ENCODE measurements at places on chromosomes 7 and 10.
A peak's percentile ranks its signal among the peaks of the same experiment; 100 is the strongest.

GRCh38 chr7:21253740-21254687 lies 173.9 kb upstream of the SP4 start:
- peak; percentile 64 for DNase-seq

DNA sequence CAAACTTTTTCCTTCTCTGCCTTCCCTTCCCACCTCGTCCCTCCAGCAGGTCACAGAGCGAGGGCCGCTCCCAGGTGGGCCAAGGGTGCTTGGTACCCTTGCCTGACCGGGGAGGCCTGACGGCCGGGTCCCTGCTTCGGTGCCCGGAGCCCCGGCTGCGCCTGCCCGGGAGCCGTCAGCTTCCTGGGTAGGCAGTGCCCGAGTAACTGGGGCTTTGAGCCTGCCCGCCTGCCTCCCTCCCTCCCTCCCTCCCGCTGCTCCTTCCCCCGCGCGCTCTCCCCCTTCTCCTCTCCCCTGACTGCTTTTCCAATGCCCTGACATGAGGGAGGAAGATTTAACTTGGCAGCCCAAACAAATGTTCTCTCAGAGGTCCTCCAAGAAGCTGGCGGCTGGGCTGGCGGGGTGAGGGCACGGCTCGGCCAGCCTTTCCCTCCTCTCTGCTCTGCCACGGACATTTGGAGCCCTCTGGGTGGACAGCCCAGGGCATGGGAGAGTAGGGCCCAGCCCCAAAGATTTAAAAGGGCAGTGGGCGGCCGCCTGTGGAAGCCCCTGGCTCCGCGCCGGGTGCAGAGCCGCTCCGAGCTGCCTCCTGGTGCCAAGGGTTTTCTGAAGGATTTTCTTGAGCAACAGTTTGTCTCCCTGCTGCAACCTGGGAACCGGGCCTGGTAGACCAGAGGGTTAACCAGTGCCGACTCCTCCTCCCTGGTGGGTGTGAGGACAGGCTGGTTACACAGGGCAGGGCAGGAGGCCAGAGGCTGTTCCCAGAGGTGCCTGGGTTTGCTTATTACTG lies 2.0 kb downstream of the ZMIZ1 start:
- DNase-seq = peak; percentile 28

GRCh38 chr7:133950855-133951254 lies 176.3 kb upstream of the LRGUK start:
- no peak for DNase-seq

GRCh38 chr10:101231092-101231491 lies 1.8 kb upstream of the LBX1 start:
- DNase-seq = no peak

DNA sequence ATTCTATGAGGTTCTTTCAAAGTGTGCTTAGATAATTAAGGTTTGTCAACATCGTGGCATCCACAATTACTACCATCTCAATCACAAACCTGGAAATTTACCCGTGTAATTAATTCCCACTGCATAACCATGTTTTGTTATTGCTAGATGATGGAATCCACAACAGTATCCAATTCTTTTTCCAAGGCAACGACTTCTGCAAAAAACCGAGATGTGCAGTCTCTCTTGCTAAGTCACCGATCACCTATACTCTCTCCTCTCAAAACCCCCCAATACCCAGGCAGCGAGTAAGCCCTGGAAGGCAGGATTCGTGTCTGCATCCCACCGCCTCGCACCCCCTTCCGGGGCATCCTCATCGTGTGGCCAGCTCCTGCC lies 678 bp upstream of the EIF4H start:
- no peak for DNase-seq

DNA sequence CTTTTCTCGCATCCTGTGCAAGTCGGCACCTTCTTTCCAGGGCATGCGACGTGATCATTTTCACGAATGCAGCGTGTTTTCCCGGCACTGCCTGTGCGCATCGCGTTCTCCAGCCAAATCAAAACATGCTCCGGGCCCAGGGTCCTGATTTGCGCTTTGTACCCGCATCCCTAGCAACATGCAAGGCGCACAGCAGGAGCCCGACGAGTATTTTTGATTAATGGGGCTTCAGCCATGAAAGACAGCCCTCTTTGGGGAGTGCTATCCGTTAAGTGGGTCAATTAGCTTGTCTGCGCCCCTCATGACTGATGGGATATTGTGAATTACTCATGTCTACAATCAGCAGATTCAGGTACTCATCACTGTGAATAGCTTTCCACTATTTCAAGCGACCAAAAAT lies 243.3 kb upstream of the RNF32 start:
- DNase-seq = no peak

Measured in NCI-H1694 treated with DMSO at 0.1 percent for 48 hours (cell line).